DMS79 (cell line): ENCODE measurements at places on chromosomes 5 and 9.
A peak's percentile ranks its signal among the peaks of the same experiment; 100 is the strongest.

- DNase-seq, result no peak
Measured at GRCh38 chr9:110835859-110836271, 167.3 kb downstream of the MUSK start.

DNA sequence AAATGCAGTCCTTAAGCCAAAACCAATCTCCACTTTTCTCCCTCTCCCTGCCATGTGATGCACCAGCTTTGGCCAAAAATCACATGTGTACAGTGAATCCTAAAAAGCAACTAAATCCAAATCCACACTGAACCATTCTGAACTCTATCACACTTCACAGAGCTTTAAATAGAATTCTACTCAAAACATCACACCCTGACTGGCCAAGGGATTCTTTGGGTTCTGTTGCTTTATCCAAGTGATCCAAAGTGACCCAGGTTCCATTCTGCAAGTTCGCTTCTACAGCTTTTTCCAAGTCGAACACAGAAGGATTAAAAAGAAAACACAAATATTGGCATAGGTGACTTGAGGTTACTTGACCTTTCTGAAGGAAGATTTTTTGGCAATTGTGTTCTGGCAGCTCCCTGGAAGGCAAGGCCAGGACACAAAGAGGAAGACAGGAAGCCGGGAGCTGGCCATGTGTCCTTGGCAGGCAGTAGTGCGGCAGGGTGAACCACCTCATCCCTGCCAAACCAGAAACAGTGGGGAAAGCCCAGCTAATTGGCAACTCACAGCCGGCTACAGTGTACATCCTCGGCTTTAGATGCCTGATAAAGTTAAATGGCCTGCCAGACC, 115.0 kb downstream of the NFIB start:
- DNase-seq, result no peak

GRCh38 chr9:133347515-133347984, 381 bp downstream of the MED22 start:
- no peak for DNase-seq

- DNase-seq, result no peak
Measured at GRCh38 chr5:65776441-65777141, 54.6 kb downstream of the NLN start.

DNA sequence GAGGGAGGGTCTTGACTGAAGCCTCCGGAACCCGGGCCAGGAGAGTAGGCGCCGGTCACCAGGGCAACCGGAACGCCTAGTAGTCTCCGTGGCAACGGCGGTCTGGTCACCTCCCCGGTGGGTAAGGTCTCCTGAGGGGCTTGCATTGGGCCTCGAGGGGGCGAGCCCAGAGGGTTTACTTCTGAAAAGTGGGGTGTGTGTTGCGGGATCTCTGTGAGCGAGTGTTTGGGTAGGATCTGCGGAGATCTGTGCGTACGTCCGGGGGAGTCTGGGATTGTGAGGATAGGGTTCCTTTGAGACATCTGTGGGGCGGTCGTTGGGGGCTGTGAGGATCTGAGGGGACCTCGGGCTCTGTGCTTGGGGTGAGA, at the start of gene FAM221B:
Gene FAM221B, minus strand, starts transcription at position 17 of the 368 bp plus-strand sequence. CDS start 2,571 bp downstream, outside the sequence.
- DNase-seq, result peak; percentile 42

DNA sequence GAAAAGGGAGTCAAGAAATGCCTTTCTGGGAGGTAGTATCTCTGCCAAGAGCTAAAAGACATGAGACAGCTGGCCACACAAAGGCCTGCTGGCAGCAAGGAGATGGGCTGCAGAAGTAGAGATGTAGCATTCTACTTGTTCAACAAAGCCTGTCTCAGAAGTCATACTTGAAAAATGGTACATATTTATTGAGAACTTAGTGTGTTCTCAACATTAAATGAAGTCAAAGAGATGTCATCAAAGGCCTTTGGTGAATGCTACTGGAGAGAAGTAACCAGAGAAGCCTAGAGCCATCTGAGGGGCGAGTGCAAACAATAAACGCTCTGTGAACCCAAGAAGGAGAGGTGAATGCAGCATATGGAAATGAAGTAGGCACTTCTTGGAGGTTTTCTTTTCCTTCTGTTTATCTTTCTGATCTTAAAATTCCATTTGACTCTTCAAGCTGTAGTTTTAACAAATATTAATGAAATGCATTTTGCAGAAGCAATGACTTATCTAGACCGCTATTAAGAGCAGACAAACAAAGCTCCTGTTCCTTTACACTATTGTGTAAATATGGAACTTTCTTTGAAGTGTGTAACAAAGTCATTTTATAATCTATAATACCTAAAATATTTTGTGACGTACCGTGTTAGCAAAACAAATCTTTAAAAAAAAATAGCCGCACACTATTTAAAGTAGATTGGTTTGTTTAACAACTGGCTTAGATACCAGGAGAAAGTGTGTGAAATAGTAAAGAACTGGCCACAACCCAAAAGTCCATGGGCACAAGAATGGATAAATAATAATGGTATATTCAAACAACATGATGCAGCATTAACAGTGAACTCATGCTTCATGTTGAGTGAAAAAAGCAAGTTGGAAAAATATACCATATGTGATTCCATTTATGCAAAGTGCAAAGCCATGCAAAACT, 70.2 kb downstream of the ZNF608 start:
- DNase-seq, result peak; percentile 22

GRCh38 chr5:1330146-1330846, 14.6 kb downstream of the CLPTM1L start:
- no peak for DNase-seq

DNA sequence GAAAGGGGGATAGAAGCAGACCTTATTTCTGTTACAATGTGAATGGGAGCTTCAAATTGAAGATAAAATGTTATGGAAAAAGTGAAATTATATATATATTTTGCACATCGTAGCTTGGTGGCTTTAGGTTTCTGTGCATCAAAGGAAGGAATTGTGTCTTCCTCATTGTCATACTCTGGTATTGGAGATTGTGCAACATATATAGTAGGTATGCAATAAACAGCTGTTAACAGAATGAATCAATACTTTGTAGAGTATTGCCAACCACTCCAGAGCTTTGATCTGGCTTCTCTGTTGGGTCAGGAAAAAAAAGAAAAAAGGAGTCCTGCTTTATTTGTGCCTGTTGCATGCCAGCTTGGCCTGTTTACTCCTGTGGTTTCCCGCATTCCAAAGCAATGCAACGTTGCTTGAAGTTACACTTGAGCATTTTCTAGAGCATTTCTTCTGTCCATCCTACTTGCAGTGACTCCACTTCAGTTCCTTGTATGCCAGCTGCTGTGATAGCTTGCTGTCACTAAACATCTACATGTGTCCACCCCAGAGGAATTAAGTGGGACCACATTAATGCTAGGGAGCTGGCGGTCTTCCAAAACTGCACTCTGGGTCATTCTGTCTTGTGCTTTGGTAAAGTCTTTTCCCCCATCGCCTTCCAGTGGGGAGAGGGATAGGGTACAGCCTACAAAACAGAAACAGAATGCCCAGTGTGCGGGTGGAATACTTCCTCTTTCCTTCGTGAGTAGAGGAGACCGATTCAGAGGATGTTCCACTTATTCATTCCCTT, 62.0 kb upstream of the MEF2C start:
- no peak for DNase-seq

DNA sequence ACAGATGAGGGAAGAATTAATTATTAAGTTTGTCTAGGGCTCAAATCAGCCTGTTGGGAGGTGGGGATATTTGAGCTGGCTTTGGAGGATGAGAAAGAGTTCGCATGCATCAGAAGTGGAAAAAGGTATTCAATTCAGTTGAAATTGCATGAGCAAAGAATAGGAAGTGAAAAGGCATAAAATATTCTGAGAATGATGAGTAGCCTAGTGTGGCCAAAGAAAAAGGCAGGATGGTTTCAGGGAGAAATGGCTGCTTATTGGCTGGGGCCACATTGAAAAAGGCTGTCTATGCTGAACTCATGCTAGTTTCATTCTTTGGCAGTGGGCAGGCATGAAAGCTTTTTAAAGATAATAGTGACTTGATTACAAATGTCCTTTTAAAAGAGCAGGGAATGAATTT, 235.4 kb upstream of the RIOK2 start:
- no peak for DNase-seq
